ENCODE measurements at places on chromosomes 4 and X.

DNA sequence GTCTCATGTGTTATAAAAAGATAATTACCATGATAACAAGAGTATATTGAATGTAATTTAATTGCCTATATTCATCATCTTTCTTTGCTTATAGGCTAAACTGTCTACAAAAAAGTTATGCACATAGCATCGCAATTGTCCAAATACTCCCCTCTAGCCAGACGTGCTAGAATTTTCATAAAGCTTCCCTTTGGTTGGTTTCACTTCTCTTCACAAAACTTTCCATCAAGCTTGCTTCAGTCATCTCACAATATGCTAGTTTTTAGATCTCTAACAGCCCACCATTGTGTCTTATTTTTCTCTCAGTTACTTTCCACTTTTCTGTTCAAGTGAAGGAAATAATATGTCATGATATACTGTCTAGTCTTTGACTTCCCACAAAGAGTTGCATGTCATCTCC lies 448.3 kb upstream of the SPANXN1 start:
- DNase-seq = no peak

GRCh38 chr4:89023140-89023539 lies 33.8 kb downstream of the FAM13A start:
- DNase-seq = no peak

- no peak for DNase-seq
These were observed 32.5 kb downstream of the LANCL3 start for GRCh38 chrX:37603938-37604409.

- DNase-seq = no peak
These were observed 19.3 kb downstream of the DDIT4L start for GRCh38 chr4:100170986-100171385.

GRCh38 chr4:176137631-176138030 lies 57.8 kb downstream of the SPATA4 start:
- DNase-seq = no peak

DNA sequence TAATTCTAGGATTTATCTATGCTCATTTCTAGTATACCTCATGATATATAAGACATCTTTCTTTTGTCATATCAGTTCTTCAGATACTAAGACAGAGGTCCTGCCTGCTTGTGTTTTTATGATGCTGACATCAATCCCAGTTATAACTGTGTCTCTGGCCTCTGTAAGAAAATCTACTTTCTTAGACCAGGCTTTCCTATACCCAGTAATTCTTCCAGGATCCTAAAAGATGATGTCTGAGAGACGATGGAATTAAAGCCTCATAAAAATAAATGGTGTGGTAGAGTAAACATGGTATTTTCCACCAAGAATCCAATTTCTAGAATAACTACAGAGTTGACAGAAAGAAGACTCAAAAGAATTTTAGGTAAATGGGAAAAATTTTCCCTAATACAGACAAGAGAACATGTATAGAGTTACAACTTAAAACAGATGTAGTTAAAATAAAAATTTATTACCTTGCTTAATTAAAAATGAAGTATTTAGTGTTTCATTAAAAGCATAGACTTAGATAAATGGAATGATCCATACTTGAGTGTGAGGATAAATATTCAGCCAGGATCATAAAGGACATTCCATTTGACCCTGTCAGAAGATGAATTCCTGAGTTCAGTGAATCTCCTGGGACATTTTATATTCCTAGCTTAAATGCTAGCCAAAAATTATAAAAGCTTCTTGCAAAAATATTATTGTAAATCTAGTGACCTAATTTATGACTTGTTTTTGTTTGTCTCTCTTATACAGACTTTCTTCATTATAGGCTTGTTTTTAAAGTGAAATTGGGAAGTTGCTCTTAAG lies 137.4 kb downstream of the PDLIM5 start:
- no peak for DNase-seq

DNA sequence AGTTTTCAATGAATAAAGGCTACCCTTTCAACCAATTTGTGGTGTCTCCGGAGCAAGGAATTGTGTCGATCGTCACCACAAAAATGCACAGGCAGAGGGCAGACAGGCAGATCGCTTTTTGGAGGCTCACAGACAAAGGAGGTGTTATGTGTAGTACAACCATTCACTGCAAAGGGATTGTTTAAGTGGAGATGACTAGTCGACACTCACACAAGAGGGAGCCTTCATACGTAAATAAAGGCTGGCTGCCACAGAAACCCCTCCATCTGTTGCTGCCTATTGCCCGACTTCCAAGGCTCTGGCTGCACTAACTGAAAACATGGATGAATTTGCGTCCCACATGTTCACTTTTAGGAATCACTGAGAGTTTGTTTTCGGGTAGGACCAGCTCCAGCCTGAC lies 281.1 kb downstream of the NKX6-1 start:
- no peak for DNase-seq

- DNase-seq = no peak
These were observed 16.5 kb upstream of the ARHGAP36 start for GRCh38 chrX:131041667-131042066.

DNA sequence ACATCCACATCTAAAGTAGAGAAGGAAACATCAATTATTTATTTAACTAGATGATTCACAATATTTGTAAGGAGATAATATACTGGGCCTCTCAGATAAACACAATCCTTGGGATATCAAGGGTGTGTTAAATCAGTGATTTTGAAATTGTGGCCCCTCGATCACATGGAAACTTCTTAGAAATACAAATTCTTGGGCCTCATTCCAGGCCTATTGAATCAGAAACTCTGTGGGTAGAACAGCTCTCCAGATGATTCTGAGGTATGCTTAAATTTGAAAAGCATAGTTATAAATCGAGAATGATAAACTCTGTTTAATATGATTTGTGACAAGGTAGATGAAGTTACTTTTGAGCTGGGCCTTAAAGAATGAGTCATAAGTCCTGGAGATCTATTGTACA lies 64.3 kb upstream of the GPR174 start:
- no peak for DNase-seq

DNA sequence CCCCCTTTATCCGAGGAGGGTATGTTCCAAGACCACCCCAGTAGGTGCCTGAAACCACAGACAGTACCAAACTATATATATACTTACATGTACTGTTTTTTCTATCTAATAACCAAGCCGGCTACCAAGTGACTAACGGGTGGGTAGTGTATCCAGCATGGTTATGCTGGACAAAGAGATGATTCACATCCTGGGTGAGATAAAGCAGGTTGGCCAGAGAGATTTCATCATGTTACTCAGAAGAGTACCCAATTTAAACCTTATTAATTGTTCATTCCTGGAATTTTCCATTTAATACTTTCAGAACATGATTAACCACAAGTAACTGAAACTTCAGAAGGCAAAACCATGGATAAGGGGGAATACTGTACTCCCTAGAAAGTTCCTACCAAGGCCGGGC lies 46.5 kb downstream of the RFC1 start:
- no peak for DNase-seq

DNA sequence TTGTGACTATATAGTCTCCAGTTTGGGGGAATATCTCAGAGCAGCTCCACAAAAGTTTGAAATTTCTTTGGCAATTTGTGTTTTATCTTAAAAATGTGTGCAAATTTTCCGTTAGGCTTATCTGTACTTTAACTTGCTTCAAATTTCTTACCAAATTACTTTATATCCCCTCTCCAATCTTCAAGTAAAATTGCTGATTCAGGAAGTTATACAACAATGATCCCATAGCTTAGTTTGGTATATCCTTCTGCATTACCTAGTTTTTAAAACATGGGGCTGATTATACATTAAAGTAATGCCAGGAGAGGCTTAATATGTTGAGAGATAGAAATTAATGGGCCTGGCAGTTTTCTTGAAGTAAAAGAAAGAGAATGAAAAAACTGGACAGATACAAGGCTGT lies 66.6 kb downstream of the TAF1 start:
- DNase-seq = no peak

GRCh38 chr4:98939438-98939837 lies 10.5 kb upstream of the EIF4E start:
- no peak for DNase-seq

DNA sequence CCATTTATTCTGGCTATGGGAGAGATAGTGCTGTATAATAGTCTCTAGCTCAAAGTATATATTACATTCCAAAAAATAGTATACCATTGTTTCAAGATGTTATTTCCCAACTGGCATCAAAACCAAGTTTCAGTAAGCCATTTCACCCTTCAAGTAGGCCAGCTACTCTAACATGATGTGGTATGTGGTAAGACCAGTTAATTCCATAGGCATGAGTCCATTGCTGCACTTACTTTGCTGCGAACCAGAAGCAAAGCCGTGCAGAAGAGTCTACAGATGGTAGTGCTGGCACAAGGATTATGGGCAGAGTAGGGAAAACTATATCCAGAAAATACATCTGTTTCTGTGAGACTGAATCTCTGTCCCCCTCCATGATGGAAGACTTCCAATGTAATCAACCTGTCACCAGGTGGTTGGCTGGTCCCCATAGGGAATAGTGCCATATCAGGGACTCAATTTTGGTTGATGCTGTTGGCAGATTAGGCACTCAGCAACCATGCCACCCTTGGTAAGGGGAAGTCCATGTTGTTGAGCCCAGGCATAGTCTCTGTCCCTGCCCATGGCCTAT lies 49.8 kb upstream of the HSD17B10 start:
- no peak for DNase-seq

- no peak for DNase-seq
These were observed 36.3 kb downstream of the SEC24B start for GRCh38 chr4:109469915-109470314.

DNA sequence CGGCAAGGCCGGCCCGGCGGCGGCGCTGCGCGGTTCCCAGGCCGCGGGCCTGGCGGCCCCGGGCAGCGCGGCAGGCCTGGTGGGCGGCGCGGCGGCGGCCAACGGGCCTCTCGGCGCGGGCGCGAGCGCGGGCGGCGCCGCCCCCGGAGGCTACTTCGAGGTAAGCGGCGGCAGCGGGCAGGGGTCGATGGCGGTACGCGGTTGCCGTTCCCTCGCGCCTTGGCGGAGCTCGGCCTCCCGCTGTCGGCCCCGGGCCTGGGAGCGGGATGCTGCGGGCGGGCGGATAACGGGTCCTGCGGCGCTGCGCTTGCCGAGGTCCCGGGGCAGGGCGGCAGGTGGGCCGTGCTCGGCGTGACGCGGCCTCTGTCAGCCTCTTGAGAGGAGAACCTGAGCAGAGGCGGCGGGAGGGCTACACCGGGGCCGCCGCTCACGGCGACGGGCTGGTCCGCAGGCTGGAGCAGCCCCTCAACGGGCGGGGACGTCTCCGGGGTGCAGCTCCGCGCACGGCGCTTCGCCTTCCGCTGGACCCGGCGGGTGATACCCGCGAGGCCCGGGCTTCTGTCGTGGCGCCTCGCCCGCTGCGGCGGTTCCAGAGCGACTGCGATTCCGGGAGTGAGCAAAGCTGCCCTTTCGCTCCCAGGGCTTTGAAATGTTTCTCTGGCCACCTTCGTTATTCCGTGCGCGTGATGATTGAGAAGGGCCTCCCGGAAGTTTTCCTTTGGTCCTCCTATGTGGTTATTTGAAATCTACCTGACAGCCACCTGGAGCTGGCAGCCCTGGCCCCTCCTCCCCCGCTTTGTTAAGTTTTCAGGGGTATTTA lies 774 bp downstream of the FAM193A start:
- DNase-seq = peak; percentile 46

GRCh38 chr4:71944956-71945355 lies 86.8 kb upstream of the NPFFR2 start:
- no peak for DNase-seq

- no peak for DNase-seq
These were observed 32.6 kb downstream of the ABHD18 start for GRCh38 chr4:127997534-127998388.

DNA sequence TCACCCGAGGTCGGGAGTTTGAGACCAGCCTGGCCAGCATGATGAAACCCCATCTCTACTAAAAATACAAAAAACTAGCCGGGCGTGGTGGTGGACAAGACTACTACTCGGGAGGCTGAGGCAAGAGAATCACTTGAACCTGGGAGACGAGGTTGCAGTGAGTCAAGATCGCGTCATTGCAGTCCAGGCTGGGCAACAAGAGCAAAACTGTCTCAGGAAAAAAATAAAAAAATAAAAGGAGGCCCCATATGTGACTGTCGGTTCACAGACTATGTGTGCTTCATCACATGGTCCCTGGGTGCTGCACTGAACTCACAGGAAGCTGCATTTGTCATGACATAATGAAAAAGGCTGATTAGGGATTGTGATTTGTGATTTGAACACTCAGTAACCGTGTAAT lies 6.4 kb downstream of the TRIML1 start:
- no peak for DNase-seq

DNA sequence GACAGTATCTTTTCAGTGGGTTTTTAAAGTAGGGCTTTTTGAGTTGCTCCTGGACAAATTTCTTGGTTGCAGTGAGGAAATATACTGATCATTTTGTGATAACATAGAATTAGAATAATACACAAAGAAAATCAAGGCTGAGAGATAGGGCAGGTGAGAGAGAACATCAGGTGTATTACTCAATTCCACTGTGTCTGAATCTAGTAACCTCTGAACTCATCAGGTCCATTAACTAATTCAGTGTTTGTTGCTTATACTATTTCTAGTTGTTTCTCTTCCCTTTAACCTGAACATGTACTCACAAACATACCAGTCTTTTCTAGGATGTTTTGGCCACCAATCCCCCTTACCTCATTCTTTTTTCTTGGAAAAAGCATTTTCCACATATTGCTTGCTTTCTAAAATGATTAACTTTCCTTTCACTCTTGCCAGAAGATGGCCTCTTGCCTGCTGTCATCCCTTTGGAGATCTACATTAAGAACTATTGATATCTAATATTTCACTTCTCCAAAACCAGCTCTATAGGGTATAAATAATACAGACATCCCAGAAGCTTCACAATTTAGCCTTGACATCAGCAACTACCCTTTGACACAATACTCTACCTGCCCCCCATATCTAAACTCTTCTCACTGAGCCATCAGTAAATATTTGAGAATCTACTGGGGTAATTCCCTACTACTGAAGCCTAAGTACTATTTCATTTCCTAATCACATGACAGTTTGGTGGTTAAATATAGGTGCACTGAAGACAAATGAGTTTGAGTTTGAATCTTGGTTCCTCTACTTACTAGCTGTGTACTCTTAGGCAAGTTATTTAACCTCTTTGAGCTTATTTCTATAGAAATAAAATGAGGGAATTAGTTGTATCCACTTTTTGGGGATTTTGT lies 470.8 kb upstream of the IGFBP7 start:
- DNase-seq = no peak

- DNase-seq = no peak
These were observed 39.6 kb downstream of the FNIP2 start for GRCh38 chr4:158808399-158808798.

- no peak for DNase-seq
These were observed 146.5 kb upstream of the PUDP start for GRCh38 chrX:7294483-7294882.

GRCh38 chr4:109111031-109111430 lies 191.4 kb downstream of the COL25A1 start:
- DNase-seq = no peak

GRCh38 chr4:108168671-108169523 lies at the start of gene LEF1:
Gene LEF1 (minus strand): TSS chr4:108168932. CDS start chr4:108167767, 1,165 bp downstream.
- DNase-seq = no peak

GRCh38 chrX:138708268-138708667 lies 3.2 kb downstream of the FGF13 start:
- no peak for DNase-seq

GRCh38 chr4:130814896-130815295 lies 1718.9 kb downstream of the C4orf33 start:
- no peak for DNase-seq
